ENCODE measurements at places on chromosomes 4 and X.

- DNase-seq: peak; percentile 42
Observed at GRCh38 chr4:91502365-91502764, 801.4 kb upstream of the GRID2 start.

DNA sequence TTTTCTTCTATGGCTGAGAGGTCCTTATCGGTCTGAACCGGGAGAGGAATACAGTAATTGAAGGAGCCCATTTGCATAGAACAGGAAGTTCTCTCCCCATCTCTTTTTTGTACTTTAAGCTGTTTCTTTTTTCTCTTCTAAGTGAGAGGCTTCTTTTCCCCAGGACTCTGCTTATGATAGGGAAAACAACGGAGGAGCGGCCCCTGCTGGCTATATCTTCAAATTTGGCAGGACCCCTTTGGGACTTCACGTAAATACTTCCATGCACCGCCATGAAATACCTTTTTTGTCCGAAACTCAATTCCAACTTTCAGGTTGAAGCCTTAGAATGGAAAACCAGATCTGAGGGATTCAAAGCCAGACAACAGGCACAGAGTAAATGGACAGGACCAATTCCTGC, 1153.0 kb upstream of the INTU start:
- no peak for DNase-seq

DNA sequence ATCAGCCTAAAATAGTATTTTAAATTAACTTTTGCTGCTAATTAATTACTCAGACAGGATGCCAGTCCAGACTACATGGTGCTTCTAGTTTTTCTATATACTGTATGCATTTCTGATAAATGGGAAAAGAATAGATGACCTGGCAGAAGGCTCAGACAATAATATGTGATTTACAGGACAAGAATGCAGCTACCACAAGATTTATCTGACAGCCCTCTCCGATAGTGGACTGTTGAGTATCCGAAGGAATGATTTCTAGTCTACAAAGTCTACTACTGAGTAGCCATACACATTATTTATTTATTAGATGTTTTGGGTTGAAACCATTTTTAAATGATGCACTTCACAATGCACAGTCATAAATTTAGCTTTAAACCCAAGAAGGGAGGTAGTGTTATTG, 212.8 kb downstream of the MAB21L2 start:
- no peak for DNase-seq

DNA sequence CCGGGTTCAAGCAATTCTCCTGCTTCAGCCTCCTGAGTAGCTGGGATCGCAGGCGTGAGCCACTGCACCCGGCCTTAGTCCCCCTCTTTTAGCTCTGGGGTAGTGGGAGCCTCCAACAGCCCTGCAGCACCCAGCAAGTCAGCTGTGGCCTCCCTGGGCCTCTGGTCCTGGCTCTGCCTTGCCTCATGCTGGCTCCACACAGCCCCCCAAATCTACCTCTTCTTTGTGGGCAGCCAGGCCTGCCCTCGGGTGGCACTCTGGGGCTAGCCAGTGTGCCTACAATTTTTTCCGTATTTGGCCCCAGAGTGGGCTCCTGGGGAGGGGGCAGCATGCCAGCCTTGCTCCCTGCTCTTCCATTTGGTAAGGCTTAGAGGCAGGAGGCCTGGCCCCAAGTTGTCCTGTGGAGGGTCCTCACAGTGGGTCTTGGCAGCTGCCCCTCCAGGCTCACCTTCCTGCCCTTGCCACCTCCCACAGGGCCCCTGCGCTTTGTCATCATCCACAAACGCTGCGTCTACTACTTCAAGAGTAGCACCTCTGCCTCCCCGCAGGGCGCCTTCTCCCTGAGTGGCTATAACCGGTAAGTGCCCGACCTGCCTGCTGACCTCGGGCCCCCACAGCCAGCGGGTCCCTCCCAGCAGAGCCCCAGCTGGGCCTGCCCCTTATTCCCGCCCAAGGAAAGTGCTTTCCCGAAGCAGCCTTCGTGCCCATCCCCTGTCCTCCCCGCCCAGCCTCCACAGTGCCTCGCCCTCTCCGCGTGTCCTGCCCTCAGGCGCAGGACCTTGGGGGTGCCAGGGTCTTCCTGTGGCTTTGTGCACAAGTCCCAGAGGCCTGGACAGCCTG, 21.0 kb upstream of the ADD1 start:
- DNase-seq: no peak

DNA sequence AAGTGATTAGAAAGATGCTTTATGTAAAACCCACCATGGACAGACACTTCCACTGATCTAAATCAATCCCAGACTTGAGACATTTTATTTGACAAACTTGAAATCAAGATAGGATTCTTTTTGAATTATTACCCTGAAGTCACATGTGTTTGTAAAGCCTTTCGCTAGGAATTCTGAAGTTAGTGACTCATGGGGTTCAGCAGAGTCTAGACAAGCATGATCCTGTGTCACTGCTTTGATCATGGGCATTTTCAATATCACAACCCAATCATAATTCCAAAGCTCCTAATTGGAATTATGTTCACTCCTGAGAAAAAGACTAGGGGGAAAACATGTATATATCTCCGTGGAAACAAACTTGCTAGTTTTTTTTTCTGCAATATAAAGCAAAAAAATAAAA, 67.5 kb upstream of the BMP3 start:
- DNase-seq: no peak

- no peak for DNase-seq
Observed at GRCh38 chrX:51866210-51866609, 27.2 kb upstream of the MAGED1 start.

GRCh38 chrX:129769467-129770154, 10.1 kb upstream of the SASH3 start:
- DNase-seq: no peak

- DNase-seq: no peak
Observed at GRCh38 chr4:86272669-86273068, 87.2 kb downstream of the MAPK10 start.

GRCh38 chr4:141849778-141850177, 213.4 kb downstream of the IL15 start:
- DNase-seq: no peak

DNA sequence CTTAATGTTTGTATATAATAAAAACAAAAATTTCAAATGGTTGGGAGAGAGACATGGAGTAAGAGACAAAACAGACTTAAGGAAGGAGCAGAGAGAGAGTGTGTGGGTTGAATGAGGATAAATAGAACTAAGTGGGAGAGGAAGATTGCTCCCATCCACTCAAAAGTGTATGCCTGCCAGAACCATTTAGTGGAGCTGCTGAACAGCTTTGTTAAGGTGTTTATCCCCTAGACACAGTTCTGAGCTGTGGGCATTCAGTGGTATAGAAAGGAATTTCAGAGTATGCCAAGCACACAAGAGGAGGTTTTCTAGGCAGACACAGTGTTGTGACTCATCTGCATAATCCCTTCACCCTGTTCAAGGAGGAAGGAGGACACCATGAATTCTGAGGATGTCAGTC, 508.6 kb upstream of the EPHA5 start:
- DNase-seq: no peak

- DNase-seq: no peak
Observed at GRCh38 chr4:153275380-153276276, 68.9 kb upstream of the MND1 start.

DNA sequence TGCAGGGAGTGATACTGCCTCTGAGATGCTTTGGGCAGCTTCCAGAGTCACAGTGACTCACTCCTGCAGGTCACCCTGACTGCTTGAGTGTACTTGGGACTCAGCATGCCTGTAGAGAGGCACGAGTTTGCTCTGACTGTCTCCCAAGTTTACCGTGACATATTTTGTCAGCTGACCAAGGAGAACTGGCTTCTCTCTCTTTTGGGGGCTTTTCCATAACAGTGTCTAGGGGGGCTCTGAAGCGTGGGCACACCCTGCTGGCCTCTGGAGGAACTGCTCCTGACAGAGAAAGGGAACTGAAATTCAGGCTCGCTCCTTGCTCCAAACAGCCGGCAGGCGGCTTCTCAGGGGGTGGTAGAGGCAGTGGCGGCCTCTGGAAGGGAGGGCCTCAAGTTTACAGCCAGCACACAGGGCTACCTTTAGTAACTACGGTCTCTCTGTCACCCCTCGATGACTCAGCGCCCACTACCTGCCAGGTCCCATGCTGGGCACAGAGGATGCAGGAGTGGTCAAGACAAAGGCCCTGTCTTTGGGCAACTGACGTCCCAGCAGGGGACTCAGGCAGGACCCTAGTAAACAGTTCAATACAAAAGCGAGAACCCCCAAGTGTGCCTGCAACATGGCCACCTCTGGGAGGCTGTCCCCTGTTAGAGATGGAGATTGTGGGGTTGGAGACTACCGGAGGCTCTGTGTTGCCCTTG, 17.8 kb downstream of the ZNF185 start:
- DNase-seq: no peak

- no peak for DNase-seq
Observed at GRCh38 chr4:87078987-87079486, 141.4 kb downstream of the KLHL8 start.

- DNase-seq: no peak
Observed at GRCh38 chrX:103674531-103675454, 11.7 kb downstream of the MORF4L2 start.

DNA sequence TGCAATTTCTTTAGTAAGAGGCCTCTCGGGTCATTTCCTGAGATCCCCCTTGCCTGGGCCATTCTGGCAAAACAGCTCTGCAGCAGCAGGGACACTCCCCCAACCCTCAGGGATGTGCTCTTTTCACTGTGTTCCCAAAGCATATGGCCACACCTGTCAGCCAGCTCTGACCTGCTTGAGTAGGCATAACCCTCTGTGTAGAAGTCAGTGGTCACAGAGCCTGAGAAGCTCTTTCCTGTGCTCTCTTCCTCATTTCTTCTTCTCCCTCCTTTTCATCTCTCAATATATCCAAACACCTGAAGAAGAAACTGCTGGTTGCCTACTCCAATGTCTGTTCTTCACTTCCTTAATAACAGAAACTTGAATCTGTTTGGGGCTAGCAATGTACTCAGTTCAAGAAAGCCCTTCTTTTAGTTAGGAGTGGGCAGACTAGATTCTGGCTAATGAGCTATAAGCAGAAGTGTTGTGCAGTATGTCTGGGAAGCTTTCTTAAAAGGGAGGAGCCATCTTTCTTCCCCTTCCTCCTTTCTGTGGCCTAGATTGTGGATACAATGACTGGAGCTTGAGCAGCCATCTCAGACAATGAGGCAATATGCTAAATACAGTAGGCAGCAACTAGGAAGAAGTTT, 73.3 kb downstream of the PRPS1 start:
- DNase-seq: no peak

- no peak for DNase-seq
Observed at GRCh38 chr4:111960241-111960667, 185.0 kb upstream of the FAM241A start.

- no peak for DNase-seq
Observed at GRCh38 chr4:173958445-173958844, 325.0 kb downstream of the FBXO8 start.

DNA sequence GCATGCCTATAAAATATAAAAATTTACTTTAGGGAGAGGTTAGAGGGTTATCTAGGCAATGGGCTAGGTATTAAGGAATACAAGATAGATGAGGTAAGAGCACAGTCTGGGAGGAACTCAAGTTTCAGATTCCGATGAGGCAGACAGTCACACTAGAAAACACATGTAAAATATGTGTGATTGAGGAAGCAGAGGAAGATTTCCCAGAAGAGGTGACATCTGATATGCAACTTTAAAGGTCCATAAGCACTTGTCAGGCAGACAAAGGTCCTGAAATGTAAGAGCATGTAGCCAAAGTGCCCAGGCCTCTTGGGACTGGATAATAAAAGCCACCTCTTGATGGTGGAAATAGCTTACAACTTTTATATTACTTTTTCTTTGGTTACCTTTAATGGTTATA, 81.1 kb upstream of the AADAT start:
- DNase-seq: no peak

- DNase-seq: no peak
Observed at GRCh38 chr4:93911671-93912070, 83.1 kb downstream of the ATOH1 start.
